ENCODE measurements at places on chromosomes 3 and 15.
A peak's percentile ranks its signal among the peaks of the same experiment; 100 is the strongest.

DNA sequence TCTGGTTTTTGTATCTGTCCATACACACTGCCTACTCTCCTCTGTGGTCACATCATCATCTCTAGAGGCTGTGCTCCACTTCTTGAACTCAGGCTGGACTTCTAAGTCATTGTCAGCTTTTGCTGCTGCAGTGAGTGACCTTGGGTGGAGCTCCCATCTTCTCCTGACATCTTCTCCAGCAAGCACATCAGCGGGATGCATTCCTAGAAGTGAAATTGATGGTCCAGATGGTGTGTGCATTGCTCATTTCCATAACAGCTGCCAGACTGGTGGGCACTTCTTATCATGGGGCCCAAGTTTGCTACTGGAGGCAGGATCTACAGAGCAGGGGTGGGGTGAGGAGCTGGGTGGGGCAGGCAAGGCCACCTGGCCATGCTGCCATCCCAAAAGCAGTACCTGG lies 109.9 kb downstream of the DNAJB8 start:
- DNase-seq: no peak

DNA sequence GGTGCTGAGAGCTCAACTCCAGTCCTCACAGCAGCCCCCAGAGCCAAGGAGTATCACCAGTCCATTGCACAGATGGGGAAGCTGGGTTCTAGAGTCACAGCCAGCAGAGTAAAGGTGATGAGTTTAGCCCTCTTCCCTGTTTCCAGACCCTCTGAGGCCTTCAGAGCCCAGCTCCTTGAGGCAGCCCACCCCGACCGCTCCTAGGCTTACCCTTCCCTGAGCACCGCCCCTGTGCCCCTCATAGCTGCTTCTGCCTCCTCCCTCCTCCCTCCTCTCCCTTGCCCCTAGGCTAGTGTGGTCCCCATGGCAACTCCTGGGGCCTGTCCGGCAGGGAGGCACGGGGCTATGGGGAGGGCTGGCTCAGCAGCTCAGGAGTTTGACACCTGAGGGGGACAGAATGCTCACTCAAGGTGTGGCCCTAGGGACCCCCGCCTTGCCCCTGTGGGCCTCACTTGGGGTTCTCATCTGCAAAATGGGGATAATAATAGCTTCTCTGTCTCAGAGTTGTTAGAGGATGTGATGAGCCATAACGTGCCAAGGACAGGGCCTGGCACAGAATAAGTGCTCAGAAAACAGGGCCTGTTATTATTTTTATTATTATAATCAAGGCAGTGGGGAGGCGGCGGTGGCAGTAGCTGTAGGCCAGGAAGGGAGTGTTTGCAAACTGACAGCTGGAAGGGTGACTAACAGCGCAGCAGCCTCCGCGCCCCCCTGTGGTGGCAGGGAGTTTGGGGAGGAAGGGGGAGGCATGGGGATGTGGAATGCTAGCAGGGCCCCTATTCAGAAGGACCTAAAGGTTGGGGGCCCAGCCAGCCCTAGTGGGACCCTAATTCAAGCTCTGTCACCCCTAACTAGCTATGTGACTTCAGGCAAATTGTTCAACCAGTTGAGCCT lies 11.5 kb downstream of the CSK start:
- DNase-seq: peak; percentile 76

DNA sequence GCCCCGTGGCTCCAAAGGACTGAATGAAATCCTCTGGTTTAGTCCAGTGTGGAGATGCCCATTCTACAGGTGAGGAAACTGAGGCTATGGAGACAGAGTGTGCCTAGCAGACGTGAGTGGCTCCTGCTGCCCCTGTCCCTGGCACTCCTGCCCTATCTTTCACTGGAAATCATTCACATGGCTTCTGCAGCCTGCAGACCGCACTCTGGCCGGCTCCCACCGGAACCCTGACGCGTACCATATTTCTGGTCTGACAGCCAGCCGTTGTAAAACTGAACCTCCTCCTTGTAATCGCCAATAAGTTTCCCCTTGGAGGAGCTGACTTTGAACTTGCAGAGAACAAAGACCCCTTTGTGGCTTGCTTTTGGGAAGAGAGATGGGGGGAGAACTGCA lies 136.5 kb downstream of the CHSY1 start:
- DNase-seq: no peak

- no peak for DNase-seq
Observed at GRCh38 chr3:38755130-38755529, 60.9 kb downstream of the SCN10A start.

DNA sequence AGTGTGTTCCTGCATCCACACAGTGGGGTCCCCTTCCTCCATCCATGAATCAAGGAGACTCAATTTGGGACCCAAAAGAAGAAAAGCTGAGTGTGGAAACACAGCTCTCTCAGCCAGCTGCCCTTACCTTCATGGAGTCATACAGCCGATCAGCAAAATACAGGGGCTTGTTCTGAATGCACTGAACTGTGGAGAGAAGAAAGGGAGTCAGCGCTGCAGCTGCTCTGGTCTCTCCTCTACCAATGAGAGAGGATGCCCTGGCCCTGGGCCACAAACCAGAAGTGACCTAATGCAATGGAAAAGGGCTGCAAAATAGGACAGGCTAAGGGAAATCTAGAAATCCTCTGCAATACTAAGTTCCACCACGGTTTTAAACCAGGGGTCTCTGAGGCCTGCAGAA lies 46.7 kb downstream of the ANXA2 start:
- no peak for DNase-seq

- DNase-seq: no peak
Observed at GRCh38 chr3:4672725-4673275, 179.7 kb downstream of the ITPR1 start.

GRCh38 chr3:21049334-21050062 lies 701.5 kb downstream of the ZNF385D start:
- no peak for DNase-seq

DNA sequence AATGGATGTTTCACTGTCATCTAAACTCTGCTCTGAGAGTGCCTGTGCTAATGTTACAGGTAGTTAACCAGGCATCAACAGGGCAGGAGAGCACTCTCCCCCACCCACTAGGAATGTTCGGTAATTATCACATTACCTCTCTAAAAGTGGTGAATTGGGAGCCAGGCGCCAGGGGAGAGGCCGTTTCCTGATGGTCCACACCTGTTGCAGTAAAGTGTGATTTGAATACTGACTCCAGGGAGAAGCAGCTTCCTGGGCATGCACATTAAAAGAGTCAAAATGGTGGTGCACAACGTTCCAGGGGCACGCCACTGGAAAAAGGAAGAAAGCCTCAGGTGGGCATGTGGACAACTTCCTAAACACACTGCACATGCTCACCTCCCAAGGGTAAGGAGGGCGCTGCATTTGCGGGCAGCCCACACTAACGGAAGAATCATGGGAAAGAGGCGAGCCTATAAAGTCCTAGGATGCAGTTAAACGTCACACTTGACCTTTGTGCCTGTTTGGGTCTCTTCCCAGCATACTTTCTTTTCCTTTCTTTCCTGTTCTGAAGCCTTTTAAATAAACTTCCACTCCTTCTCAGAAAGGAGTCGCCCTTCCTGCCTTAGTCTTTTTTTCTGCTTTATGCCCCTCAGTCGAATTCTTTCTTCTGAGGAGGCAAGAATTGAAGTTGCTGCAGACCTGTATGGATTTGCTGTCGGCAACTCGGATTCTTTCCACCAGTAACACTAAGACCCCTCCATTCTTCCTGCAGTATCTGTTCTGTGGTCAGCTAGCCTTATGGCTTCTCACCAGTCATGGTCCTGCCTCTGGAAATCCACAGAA lies 28.9 kb upstream of the GPD1L start:
- DNase-seq: no peak

DNA sequence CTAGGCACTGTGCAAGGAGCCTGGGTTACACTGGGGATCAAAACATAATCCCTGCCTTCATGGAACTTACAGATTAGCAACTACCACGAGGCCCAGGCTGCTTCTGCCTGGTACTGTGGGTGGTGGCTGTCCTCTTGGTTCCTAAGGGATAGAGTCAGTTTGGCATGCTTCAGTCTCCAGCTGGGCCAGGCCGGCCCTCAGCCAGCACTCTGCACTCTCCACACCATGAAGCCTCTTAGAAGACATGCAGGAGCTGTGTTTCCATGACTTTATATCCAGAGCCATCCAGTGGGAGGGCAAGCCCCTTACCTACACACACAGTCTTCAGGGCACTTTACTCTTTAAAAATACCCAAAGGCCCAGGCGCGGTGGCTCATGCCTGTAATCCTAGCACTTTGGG lies 54.4 kb downstream of the ATP1B3 start:
- DNase-seq: no peak

GRCh38 chr15:75809986-75810750 lies 33.1 kb upstream of the UBE2Q2 start:
- DNase-seq: no peak
